Activated CD8-positive, alpha-beta memory T cell treated with anti-CD3 and anti-CD28 coated beads, Interleukin-2, amount 10 ng/mL, durations not matched to agents 7 days and 5 days (primary cell): ENCODE measurements at places on chromosomes 3 and 15. TPM values are rescaled to one million over a fixed set of nuclear protein-coding genes. Genes with fewer than 3 reads are reported as not detected.
A peak's percentile ranks its signal among the peaks of the same experiment; 100 is the strongest.

Gene NPAP1
- not detected for total RNA-seq

Gene SCAANT1
- total RNA-seq: not detected

Gene WDR93
- not detected for total RNA-seq

Gene ATP13A4
- 6.5 TPM for total RNA-seq

Gene ZNF35
- 4.8 TPM for total RNA-seq

Gene SETMAR
- 12.6 TPM for total RNA-seq

Gene DPH6
- total RNA-seq: 9.4 TPM

- DNase-seq: no peak
Observed at GRCh38 chr15:52683580-52683979, 4.4 kb upstream of the ATOSA start.

- DNase-seq: peak; percentile 63
Observed at GRCh38 chr3:3798631-3799113, 559 bp upstream of the LRRN1 start.

- DNase-seq: no peak
Observed at GRCh38 chr3:136733317-136733833, 18.8 kb downstream of the STAG1 start.

DNA sequence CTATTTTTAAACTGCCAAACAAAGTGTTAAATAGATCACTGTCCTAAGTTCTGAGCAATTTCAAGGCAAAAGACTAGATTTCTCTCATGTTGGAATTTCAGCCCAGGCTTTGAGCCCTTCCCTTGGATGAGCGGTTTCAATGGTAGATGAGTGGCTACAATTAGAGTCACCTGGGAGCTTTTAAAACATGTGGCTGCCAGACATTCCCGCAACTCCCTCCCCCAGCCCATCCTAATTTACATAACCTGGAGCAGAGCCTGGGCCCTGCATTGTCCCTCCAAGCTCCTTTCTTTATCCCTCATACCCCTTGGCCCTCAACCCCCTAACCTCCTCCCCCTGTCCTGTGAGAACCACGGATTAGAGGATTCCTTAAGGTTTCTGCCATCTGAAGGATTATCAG lies 357.5 kb upstream of the UMPS start:
- DNase-seq: no peak

GRCh38 chr15:57198654-57199291 lies 177.5 kb upstream of the CGNL1 start:
- no peak for DNase-seq

GRCh38 chr3:101128001-101128400 lies 134.8 kb upstream of the ABI3BP start:
- no peak for DNase-seq

GRCh38 chr3:152380043-152380442 lies 111.3 kb downstream of the MBNL1 start:
- no peak for DNase-seq

GRCh38 chr3:124282751-124283651 lies 291.1 kb upstream of the ROPN1 start:
- no peak for DNase-seq

DNA sequence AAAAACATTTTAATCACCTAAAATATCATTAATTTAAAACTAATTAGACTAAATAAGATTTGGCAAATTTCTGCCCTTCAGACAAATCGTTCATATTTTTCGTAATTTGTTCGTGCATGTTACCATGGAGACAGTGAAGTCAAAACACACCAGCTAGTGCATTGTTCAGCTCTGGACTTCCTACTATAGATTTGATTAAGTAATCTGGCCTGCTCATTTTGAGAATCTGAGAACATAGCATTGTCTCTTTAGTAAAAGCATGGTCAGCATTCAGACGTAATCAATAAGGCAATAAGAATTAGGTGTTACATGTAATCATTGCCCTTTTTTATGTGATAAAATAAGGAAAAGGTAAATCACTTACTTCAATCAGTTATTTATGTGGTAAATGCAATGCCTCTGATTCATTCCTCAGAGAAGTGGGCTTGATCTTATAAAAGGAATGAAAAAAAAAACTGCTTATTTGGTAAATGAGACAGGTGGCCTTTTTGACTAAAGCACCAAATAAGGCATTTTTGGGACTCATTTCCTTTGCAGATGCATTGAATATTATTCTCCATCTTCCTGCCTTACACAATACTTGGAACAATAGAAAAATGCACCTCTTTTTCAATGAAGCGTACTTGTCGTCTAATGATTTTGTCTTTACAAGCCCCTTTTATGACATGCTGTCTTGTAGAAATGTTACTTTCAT lies 84.5 kb upstream of the FNDC3B start:
- DNase-seq: no peak

- no peak for DNase-seq
Observed at GRCh38 chr3:192207239-192207638, 520.1 kb downstream of the FGF12 start.

GRCh38 chr3:105809208-105809888 lies 59.5 kb downstream of the CBLB start:
- DNase-seq: no peak

DNA sequence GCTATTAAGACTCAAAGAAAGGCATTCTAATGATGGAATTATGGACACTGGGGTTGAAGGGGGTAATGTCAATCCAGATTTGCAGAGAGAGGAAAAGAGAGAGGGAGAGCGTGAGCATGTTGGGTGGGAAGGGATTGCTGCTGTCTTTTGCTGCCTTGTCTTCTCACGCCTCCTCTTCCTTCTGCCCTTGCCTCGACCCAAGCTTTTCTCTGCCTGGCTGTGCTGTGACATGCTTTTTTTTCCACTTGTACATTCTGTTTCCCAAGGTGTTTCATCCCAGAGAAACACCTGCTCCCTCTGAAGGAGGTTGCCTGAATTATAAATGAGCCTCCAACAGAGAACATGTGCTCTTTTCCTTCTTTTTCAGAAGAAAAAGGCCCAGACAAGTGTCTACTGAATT lies 80.3 kb downstream of the BDH1 start:
- DNase-seq: no peak

GRCh38 chr3:157148196-157148889 lies 11.6 kb downstream of the CCNL1 start:
- DNase-seq: peak; percentile 41

DNA sequence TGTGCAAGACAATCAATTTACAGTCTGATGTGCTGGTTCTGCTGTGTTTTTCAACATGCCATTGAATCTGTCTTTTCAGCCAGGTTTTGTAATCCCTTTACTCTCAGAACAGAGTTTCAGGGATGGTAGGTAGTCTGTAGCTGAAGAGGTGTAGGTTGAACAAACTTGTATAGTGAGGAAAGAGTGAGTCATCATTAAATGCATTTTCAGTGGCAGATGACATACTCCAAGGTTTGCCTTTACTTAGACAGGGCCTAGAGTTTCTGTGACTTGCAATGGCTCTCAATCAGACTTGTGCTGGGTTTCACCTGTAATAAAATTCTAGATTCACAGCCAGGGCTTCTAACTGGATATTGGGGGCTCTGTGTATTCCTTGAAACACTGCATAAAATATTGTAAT lies 94.6 kb downstream of the CYP19A1 start:
- DNase-seq: no peak
